ENCODE measurements at places on chromosomes 7 and 10.

DNA sequence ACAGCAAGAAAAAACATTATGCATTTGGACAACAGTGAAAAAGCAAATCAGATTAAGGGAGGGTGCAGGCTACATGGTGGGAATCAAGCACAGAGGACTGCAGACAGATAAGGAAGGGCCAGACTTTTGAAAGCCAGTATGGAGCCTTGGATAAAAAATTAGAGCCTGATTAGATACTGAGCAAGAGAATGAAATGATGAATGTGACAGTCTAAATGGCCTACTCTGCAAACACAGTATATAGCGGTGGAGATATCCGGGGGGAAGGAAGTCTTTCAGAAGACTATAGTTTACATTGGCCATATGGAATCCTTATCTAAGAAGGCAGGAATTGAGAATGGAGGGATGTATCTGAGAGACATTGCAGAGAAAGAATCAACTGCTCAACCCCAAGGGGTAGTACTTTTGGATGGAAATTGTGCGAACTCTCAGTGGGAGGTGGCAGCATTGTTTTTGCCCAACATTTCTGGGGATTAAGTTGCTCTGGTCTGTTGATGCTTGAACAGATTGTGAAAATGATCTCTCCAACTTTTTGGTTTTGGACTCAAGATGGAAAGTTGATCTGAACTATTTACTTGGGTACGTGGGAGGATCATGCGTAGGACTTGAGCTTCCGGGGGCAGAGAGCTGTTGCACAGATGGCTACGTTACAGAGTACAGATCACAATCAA is 39.4 kb upstream of the CHCHD3 start:
- DNase-seq, result no peak

DNA sequence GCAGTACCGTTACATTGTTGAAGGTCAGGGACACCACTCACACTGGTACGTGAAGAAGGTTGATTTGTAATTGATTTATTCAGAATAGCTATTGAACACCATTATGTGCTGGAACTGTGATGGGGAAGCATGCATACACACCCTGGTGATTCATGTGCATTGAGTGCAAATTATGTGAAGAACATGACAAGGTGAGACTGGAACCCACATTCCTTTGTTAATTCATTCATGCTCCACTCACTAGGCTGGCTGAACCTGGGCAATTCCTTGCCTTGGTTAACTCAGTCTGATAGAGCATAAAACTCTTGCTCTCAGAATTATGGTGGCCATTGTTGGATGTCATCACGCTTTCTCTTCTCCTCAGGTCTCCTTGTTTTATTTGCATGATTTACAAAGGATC is 67.3 kb upstream of the TPK1 start:
- no peak for DNase-seq

DNA sequence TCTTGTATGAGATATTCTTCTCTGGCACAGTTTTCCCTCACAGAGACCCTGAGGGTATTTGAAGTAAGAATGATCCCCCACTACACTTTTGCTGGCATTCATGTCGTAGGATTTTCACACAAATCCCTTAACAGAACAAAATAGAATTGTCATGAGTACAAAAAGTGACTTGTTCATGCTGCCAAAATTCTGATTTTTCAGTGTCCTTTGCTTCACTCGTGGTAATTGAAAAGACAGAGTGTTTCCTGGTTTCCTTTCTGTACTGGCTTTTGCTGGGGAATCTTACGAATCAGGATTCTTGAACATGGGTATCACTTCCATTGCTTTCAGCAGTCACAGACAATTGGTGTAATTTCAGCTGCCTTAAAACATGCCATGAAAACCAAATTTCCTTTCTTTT is 756.3 kb downstream of the REEP3 start:
- no peak for DNase-seq

GRCh38 chr7:84216472-84216871 is 21.9 kb upstream of the SEMA3A start:
- no peak for DNase-seq

DNA sequence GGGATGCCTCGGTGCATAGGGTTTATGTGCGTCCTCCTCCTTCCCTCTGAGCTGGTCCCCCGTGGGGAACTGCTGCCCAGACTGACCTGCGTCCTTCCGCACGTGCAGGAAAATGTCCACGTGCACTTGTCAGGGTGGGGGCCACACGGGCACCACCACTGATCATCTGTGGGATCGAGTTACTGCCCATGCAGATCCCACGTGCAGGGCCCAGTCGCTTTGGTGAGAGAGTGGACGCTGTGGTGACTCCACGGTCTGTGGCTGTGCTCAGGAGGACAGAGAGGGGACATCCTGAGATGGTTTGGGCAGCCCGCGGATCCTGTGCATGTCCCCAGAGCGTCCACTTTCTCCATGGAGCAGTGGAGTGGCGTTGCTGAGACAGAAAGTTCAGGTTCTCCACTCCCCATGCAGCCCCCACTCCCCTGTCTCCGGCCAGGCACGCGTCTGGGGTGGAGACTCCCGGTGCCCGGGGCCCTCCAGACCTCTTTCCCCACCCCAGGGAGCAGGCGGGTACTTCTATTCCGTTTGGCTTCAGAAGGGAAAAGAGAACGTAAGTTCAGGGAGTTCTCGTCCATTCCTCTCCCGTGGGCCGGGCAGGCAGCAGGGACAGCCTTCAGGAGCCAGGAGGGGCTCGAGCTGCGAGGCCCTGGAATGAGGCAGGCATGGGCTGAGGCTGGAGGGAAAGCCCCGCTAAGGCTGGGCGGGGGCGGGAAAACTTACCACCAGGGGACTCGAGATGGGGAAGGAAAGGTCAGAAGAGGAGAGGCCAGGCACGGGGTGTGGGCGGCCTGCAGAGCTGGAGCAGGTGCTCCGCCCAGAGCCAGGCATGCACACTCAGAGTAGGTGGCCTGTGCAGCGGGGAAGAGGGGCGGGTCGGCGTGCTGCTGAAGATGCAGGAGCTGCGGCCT is 59.9 kb downstream of the EGFR start:
- no peak for DNase-seq

DNA sequence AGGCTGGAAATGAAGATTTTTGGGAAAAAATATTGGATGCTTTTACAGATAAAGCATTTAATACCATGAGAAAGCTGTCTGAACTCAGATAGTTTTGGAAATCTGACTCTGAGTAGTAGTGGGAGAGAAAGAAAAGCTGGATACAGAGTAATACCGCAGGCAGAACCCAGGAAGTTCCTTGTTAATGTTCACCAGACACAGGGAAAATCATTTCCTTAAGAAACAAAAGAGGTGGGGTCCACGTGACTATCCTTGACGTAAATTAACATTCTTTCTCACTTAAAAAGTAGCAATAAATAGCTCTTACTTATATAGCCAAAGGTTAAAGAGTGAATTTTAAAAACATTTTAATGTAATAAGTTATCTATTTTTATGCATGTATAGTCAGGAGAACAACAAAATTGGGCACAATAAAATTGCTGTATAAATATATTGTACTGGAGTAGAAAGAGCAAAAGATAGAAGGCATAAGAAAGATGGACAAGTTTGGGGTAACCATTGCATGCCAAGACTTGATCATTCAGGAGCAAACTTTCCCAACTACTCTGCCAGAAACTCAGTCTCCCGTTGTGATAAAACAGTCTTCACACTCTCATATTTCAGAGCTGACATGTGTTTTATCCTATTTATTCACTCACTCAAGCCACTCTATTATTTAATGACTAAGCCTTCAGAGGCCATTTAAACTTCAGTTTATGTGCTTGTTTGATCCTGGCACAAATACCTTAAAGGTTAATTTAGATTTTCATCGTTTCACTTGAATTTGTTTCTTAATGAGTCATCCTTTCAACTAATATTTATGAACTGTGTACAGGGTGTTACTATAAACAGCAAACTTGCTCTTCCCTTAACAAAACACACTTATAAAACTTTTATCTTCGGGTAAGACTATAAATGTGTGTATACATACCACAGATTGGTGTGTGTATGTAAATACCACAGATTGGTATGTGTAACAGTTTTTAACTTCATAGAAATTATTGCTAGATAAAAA is 143.1 kb downstream of the GNAI1 start:
- DNase-seq, result no peak

DNA sequence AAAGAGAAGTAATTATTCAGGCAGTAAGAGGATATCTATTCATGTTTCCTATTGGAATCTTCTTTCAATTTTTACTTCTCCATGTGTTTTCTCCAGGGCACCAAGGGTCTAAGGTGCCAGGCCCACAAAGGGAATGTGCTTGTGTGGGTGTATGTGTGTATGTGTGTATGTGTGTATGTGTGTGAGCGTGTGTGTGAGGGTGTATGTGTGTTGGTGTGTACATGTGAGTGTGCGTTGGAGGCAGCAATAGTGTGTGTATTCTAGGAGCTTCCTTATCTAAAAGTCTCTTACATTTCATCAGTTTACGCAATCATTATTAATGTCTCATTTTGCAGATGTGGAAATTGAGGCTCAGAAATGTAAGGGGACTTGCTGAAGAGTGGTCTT is 28.3 kb downstream of the RAMP3 start:
- no peak for DNase-seq

- DNase-seq, result no peak
Observed at GRCh38 chr7:39948375-39948955, 1.6 kb upstream of the CDK13 start.

- DNase-seq, result no peak
Observed at GRCh38 chr10:26733750-26734568, 36.5 kb downstream of the PDSS1 start.

GRCh38 chr10:52965938-52966401 is 193.4 kb upstream of the MBL2 start:
- no peak for DNase-seq

Data from anterior cingulate cortex (tissue), 58 donors.